ENCODE measurements at places on chromosomes 6 and 20.

GRCh38 chr6:5050009-5050408 is 35.1 kb upstream of the PPP1R3G start:
- DNase-seq: no peak

- no peak for DNase-seq
Observed at GRCh38 chr6:148414836-148415235, 72.2 kb downstream of the SASH1 start.

DNA sequence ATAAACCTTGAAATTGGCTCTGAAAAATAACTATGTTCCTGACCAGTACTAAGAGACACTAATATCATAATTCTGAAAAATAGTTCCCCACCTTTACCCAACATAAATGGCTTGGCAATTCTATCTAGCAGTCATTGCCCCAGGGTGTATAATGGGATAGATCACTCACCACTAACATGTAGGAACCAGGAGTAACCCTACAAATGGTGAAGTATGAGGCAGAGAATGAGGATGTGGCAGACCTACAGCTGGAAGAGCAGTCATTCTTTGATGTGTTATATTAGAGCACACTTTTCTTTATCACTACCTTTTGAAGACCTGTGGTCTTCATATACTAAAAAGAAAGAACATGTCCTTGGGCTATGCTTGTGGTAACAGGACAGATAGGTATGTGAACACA is 136.5 kb upstream of the SYNDIG1 start:
- no peak for DNase-seq

- no peak for DNase-seq
Observed at GRCh38 chr20:48773837-48774418, 53.9 kb downstream of the PREX1 start.

DNA sequence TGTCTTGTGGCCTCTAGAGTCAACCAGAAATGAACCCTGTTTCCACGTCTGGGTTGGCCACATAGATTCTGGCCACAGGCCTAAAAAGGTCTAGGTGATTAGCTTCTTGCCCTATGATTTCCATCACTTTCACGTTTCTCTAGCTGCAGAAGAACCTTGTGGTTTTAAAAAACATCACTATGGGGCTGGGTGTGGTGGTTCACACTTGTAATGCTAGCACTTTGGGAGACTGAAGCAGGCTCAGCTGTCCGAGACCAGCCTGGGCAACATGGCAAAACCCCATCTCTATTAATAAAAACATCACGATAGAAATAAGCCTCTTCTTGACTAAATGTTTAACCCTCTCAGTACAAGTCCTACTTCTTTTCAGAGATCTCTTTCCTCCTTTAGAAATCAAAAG is 27.6 kb downstream of the POLR1C start:
- no peak for DNase-seq
